ENCODE measurements at places on chromosomes 5 and 9.

- no peak for DNase-seq
These were observed 184.6 kb upstream of the MAP1B start for GRCh38 chr5:71922584-71923106.

DNA sequence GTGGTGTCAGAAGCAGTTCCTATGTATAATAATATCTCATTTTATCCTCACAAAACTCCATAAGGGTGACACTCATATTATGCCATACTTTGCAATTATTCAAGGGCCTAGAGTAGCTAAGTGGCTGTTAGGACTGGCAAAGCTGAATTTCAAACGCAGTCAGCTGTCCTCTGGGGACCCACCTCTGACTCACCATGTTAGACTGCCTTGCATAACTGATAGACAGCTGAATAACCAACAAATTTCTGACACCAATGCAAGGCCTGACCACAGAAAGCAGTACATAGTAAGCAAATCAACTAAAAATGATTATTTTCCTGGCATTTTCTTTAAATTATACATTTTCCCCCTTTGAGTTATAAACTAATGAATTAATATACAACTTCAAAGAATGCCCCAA lies 251.6 kb upstream of the PTGER4 start:
- no peak for DNase-seq

- DNase-seq: no peak
These were observed 251.2 kb upstream of the FBXL7 start for GRCh38 chr5:15248731-15249130.

DNA sequence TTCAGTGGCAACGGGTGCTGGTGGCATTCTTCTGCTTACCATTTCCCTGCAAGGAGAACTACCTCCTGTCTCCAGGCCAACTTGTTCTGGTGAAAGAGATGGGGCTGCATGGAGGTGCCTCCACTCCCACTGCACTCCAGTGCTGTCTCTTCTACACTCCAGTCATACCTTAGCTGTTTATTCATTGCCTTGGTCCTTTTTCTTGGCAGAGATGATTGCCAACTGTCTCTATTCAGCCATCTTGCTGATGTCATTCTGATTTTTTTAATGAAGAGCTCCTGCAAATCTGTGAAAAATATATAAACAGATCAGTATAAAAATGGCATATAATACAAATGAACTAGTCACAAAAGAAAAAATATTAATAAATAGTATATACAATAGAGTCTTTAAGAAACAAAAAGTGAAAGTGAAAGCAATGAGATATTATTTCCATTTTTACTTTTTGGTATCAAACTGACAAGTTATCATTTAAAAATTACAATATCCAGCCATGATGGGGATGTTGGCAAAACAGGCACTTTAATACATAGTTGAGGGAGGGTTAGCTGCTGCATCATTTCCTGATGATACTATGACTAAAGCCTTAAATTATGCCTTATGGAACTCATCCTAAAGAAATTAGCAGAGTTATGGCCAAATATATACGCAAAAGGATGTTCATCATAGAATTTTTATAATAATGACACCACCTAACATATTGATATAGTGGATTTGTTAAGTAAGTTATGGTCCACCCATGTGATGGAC lies 109.4 kb downstream of the CARTPT start:
- no peak for DNase-seq

DNA sequence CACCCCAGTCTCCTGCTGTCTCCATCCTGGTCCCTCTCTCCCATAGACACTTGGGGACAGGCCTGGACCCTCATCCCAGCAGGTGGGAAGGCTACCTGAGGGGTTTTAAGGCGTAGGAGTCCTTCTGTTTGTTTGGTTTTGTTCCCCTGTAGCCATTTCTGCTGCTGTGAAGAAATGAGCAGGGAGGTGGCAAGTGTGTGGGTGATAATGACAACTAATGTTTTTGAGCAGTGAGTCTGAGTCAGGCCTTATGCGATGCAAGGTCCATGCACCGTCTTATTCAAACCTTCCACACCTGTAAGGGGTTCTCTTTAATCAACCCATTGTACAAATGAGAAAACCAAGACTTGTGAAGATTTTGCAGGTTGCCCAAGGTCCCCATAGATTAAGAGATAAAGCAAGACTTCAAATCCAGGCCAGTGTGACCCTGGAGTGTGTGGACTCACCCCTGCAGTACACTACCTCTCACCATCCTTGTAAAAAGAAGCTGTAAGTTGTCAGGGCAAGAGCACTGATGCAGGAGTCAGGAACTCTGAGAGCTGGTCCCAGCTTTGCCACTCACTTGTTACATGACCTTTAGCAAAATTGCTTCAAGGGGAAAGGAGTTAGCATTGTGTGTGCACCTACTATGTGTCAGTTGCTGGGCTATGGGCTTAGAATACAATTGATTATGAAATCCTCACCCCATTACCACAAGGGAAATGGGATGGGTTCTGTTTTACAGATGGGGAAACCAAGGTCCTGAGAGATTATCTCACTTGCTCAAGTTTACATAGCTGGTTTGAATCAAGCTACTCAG lies 7.6 kb downstream of the PCDH12 start:
- DNase-seq: no peak

DNA sequence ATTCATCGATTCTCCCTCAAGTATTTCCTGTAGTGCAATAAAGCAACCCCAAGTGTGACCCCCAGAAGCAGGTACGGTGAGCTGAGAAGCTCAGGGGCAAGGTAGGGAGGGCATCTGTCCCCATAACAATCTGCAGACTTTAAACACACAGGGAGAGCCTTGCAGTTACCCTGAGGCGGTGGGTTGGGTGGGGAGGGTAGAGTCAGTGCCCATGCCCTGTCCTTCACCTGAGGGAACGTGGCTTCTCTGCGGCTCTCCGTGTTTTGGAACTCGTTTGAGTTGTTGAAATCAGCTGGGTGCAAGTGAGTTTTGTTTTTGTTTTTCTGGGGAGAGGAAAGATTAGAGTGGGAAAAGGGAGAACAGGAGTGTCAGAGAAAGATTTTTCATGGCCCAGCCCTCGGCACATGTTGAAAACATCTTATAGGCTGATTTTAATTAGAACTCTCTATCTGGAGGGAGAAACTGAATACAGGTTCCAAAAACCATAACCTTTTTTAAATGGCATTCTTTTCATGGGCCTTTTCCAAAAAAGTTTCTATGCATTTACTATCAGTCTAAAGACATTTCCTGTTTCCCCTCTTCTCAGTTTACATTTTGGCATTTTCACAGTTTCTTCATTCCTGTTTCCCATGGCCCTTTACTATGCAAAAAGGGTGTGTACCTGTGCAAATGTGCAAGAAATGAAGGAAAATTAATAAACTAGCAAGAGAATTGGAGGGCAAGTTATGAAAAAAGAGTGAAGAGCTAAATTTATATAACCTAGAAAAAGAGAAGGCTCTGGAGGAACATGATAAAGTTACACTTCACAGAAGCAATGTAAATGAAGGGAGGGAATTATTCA lies 266.5 kb upstream of the VLDLR start:
- no peak for DNase-seq

GRCh38 chr9:37410969-37411785 lies 11.3 kb upstream of the GRHPR start:
- no peak for DNase-seq

- DNase-seq: no peak
These were observed 190.2 kb upstream of the SNX2 start for GRCh38 chr5:122584411-122585300.

DNA sequence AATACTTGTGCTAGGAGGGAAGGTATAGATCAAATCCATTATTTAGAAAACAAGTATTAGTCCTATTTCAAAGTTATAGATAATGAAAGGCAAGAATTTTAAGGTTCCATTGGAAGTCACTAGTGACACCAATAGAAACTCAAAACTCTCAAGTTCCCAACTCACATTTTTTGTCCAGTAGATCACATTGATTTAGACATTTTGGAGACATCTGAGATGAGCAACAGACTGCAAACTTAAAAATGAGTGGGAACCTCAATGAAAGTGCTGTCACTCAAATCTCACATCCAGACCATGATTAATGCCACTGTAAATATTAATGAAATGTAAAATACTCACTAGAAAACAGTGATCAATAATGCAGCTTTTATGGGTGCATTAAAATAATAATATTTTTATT lies 405.0 kb downstream of the ENC1 start:
- no peak for DNase-seq

GRCh38 chr5:58717303-58718007 lies 134.6 kb downstream of the RAB3C start:
- DNase-seq: no peak

DNA sequence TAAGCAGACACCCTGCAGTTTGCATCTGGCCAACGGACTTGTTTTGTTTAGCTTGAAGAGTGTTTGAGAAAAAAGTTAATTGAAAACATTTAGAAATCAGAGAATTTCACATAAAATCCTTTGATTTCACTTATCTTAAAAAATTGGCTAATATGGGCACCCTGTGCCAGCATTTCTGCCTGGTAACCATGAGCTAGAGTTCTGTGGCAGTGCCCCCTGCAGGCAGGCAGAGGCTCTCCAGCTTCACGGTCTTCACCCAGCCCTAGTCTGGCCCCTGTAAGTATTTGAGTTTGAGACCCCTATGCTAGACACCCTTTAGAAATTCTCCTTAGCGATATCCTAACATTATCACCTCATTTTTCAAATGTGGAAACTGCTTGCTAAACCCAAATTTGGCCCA lies 18.8 kb upstream of the FANCC start:
- DNase-seq: peak; percentile 12

DNA sequence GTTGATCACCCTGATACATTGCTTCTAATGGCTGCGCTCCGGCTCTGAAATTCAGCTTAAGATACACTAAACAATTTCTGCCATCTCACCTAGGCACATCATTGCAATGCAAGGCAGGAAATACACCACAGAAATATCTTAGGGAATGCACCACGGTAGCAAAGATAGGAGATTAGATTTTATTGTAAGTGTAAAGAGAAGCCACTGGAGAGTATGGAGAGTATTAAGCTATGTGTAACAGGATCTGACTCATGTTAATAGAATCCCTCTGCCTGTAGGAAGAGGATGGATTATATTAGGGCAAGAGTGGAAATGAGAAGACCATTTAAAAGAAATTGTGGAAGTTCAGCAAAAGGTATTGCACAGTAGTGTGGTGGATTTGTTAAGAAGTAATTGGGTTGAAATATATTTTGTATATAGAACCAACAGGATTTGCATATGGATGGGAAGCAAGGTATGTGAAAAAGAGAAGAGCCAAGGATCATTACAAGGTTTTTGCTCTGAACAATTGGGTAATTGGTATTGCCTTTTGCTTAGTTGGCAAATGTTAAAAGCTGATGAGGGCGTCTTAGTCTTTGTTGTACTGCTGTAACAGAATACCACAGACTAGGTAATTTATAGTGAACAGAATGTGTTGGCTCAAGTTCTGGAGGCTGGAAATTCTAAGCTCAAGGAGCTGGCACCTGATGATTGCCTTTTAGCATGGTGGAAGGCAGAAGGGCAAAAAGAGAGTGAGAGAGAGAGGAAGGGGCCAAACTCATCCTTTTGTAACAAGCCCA lies 636.1 kb downstream of the PSAT1 start:
- no peak for DNase-seq

DNA sequence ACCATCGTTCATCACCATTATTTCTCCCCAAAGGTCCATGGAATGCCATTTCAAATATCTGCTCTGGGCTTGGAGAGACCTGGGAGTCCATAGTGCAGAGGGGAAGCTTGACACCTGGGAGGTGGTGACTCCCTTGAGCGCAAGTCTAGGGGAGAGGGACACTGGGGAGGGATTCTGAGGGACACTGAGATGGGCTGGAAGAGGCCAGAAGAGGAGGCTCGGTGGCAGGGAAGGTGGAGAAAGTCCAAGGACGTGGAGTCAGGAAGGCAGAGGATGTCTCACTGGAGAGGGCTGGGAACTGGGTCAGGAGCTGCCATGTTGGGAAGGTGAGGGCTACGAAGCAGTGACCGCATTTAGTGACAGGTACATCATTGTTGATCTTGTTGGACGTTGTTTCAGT lies 160.3 kb upstream of the MVB12B start:
- DNase-seq: no peak

- no peak for DNase-seq
These were observed 13.2 kb downstream of the ENG start for GRCh38 chr9:127841087-127841835.

DNA sequence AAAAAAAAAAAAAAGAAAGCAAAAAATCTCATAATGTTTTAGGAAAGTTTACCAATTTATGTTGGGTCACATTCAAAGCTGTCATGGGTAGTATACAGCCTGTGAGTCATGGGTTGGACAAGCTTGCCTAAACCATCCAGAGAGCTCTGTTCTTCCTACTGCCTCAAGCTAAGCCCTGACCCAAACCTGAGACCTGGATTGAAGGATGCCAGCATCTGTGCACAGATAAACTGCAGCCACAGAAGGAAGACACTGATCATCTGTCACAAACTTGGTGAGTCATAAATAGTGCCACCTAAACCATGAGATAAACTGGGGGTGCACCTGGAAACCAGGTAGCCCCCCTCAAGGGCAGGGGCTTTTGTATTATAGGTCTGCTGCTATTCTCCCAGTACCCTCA lies 31.0 kb downstream of the CSF2 start:
- DNase-seq: no peak

DNA sequence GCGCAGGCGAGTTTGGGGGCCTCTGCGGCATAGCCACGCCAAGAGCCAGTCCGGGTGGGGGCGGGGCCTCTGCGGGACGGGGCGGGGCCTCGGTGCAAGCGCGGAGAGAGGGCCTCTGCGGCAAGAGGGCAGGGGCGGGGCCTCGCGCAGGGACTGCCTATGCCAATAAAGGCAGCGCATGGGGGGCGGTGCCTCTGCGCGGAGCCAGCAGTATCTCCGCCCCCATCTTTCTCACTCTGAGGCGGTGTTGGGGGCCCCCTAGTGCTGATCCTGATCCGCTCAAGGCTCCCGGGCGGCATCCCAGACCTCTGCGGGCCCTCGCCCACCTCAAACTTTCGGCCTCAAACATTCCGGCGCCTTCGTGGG lies 9.2 kb upstream of the GPRIN1 start:
- peak; percentile 53 for DNase-seq

DNA sequence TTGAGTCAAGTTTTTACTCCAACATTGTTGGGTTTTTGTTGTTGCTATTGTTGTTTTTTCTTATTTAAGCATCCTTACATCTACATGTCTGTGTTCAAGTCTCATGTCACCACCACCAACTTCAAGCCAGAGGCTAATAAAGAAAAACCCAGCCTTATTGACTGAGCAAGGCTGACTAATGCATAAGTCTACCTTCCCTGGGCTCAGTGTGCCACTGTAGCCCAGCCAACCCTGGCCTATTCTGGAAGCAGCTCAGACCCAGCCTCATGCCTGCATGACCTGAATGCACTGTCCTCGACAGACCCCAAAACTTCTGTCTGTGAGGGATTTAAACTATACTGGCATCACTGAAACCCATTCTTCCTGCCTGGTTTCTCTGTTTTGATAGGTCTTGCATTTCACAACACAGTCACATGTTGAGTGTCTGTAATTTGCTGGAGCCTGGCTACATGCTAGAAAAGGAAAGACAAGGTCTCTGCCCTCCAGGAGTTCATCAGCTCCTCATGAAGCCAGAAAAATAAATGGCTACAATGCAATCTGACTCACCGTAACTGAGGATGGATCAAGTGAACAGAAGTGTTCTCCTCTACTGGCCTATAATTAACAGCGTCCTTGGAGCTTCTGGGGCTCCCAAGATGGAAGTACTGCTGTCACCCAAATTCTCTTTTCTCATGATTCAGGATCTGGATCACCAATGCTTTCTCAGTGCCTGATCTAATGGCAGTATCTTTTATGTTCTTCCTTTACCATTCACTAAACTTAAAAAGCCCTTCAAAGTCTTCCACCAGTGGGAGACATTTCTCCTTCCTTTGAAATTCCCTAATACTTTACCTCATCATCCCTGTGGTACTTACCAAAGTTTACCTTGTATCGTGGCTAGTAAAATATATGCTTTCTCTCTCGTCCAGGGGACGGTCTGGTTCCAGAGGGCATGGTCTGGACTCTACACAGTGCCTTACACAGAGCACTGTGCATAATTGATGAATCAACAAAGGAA lies 103.9 kb upstream of the IFNE start:
- no peak for DNase-seq

Data from stimulated activated naive CD4-positive, alpha-beta T cell (primary cell).